ENCODE measurements at places on chromosomes 3 and 15.

DNA sequence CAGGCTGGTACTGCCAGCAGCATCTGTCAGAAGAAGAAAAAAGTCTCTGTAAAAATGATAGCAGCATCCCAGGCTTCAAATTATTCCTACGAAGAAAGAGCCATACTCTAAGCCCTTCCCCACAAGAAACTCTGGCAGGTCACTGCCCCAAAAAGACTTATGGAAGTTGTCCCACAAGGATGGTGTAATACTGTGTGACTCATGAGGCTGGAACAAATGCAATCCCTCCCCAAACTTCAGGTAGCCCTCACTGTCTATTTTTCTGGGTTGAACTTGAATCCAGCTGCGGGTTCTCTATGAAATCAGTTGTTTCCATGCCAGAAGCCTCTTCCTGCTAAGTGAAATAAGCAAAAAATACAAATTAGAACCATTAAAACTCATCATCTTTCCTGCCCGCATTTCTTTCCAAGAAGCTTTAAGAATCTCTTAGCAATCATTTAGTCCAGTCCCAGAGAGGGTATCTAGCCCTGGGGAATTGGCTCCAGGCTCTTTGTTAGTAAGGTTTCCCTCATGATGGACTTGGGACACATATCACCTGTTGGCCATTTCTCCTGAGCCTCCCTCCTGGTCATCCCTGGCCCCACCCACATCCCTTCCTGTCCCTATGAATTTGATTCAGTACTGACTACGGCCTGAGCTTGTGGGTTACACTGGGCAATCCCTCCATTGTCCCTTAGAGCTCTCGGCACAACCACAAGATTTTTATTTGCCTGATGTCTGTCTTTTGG lies 51.7 kb downstream of the FAM174B start:
- no peak for DNase-seq

DNA sequence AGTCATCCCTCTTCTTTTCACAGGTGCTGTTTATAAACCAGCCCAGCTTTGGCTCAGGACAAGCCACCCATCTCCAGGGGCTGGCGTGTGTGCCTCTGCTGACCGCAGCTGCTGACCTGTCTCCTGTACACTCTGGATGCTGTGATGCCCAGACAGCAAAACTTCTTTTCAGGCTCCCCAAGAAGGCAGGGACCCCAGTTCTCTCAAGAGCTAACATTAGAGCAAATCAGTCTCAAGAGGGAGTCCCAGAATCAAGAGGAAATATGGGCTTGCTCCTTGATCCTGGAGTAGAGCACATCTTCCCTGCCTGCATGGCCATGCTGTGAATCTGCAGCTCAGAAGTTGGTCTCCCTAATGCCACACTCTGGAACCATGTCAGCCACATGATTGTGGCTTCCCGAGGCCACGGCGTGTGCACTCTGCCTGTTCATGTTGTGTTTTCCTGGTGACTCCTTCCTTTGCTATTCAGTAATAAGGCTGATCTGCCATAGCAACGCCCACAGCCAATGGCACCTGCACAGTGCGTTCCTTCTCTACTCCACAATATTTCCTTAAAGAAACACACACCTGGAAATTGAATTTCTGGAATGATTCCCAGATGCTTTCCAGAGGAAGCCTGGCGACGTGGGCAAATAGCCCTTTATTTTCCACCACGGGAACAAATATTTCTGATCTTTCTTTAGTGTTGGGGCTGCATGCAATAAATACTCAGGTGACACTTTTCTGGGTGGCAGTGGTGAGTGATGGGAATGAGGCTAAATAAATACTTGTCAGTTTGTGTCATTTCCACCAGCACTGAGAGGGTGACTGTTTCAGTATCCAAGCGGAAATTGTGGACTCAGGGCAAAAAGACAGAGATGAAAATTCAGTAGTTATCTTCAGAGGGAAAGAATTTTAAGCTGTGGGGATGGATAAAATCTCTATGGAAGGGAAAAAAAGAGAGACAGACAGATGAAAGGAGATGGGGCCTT lies 21.9 kb upstream of the THSD4 start:
- no peak for DNase-seq

- DNase-seq: no peak
Observed at GRCh38 chr15:59174835-59175831, 31.5 kb upstream of the LDHAL6B start.

DNA sequence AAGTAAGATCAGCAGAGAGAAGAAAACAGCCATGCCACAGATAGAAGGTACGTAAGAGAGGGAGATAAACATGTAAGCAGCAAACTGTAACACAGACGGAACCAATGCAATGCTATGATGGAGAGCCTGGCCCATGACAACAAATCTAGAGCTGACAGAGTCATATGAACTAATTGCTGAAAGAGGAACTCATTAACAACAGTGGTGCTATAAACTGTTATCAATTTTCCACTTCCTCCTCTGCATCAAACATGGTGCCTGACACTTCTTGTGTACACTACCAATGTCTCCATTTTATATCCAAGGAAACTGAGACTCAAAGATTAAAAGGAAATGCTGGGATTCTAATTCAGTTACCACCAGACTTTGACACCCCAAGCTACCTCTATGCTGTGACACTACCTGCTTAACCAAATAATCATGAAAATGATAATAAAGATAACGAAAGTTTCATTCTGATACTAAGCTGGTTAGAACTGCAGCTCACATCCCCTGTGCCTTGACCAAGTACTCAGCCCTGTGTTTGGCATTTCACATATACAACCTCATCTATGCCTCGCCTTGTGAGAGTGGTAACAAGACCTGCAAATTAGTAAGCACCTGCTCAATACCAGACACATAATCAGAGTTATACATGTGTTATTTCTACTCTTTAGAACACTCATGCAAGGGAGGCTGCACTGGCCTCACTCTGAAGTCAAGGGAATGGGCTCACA lies 79.3 kb downstream of the ANO10 start:
- no peak for DNase-seq

GRCh38 chr15:80536716-80537115 lies 132.5 kb downstream of the ARNT2 start:
- no peak for DNase-seq

- no peak for DNase-seq
Observed at GRCh38 chr3:180913581-180914404, 1.3 kb downstream of the FXR1 start.

- no peak for DNase-seq
Observed at GRCh38 chr15:86591158-86591557, 511.5 kb downstream of the AGBL1 start.

GRCh38 chr15:58362262-58362922 lies 69.4 kb upstream of the LIPC start:
- DNase-seq: no peak

DNA sequence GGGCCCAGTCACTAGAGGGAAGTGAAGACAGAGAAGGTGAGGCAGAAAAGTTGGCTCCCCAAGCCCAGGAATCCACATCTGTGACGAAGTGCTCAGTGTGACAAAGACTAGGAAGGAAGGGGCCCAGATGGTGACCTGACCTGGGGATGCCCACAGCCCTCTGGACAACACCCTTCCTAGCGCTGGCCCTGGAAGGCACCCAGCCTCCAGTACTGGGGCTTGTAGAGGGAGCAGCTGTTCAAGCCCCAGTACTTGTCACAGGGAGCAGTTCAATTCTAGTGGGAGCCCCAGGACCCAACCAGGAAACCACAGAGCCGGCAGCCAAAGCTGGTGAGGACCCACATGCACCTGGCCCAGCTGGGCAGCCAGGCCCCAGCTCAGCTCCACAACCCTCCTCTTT lies 190.8 kb downstream of the XXYLT1 start:
- no peak for DNase-seq

GRCh38 chr15:76401285-76401684 lies 64.7 kb downstream of the ISL2 start:
- no peak for DNase-seq

DNA sequence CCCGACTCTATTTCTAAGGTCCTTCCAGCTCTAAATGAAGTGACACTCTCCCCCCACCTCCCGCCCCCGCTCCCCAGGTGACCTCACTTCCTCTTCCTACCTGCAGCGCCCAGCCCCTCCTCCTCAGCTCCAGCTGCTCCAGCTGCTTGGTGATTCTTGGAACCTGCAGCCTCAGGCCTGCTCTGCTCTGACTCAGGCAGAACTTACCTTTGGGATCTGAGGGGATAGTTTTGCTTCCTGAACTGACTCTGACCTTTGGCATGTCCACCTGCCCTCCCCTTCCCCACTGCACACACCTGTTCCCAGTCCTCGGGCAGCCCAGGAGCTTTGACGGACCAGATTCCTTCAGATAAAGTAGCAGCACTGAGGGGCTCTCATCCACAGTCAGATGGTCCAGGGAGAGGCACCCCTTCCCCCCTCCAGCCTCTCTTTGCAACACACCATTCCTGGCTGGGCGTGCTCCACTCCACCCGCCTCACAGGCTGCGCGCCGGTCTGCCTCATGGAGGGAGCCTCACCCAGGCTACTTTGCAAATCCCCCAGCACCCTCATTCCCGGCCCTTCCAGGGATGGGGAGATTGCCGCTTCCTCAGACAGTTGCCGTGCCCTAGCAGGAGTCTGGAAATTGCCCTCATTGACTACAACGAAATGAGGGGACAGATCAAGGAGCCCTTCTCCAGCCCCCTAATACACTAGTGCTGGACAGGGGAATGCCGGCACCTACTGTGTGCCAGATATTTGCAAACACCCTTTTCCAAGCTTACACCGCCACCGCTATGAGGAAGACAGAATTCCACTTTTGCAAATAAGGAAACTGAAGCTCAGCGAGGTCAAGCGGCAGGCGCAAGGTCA lies 692 bp upstream of the C15orf39 start:
- no peak for DNase-seq

- DNase-seq: no peak
Observed at GRCh38 chr3:154177406-154177805, 56.2 kb downstream of the ARHGEF26 start.

GRCh38 chr3:133273346-133273745 lies 126.5 kb upstream of the BFSP2 start:
- no peak for DNase-seq

DNA sequence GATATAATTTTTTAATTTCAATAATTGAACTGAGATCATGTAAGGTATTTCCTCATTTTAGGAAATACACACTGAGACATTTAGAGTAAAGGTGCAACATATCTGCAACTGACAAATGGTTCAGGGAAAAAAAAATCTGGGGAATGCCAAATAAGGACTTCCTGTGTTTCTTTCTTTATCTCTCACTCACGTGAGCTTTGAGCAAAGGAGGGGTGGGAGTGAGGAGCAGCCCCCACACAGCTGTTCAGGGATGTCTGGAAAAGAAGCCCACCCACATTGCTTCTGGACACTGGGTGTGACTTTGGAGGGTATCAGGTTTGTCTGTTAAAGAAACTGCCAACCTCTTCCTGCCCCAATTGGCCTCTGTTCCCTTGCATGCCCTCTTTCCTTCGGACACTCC lies 5.6 kb upstream of the TP63 start:
- DNase-seq: no peak

DNA sequence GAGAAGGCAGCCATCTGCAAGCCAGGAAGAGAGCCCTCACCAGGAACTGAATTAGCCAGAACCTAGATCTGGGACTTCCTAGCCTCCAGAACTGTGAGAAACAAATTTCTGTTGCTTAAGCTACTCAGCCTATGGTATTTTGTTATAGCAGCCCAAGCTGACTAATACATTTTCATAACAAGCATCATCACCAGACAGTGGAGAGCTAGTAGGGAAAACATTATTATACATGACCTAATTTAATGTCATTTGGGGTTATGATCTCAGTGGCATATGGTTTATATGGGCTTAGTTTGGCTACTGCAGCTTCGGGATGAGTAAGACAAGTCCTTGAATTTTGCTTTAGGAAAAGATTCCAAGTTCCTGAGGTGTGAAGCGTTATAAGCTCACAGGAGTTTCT lies 35.6 kb downstream of the LNP1 start:
- DNase-seq: no peak

- no peak for DNase-seq
Observed at GRCh38 chr3:65577843-65578430, 460.8 kb downstream of the MAGI1 start.

Data from stimulated activated effector memory CD8-positive, alpha-beta T cell treated with anti-CD3 and anti-CD28 coated beads, Interleukin-12 subunit alpha, Interleukin-12 subunit beta, amount 100 ng/mL, for 72 hours (primary cell).